Fibroblast of skin of left biceps (primary cell): ENCODE measurements at places on chromosomes 7 and 10.
A peak's percentile ranks its signal among the peaks of the same experiment; 100 is the strongest.

- no peak for DNase-seq
Observed at GRCh38 chr10:120805014-120805812, 45.9 kb upstream of the WDR11 start.

DNA sequence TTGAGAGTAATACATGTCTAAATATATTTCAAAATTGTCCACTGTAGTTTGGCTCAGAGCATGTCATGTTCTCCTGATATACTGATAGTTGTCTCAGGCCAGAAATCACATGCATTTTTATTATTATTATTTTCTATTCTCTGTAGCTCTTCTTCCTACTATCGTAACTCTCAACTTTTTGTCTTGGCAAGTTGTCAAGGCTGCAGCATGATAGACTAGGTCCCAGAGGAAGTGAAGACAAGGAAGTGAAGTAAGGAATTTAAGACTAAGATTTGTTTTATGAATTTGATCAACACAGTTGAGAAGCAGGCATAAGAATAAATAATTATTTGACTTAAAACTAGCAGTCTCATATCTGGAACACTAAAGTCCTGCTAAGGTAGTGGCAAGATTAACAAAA is 369.5 kb downstream of the ABCA13 start:
- no peak for DNase-seq

DNA sequence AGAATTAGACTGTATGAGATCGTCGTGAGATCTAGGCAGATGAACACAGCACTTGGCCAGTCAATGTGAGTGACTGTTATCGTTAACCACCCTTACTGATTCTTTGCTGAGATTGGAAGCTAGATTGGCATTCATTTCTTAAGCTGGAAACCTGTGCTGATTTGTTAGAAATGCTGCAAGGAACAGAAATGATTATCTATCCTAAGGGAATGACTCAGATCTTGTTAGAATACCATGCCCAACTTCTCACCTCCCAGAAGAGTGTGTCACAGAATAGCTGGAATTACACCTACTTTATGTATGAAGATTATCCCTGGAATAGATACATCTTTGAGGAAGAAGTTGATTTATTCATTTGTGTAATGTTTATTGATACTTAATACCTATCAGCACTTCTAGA is 275.2 kb downstream of the AUTS2 start:
- no peak for DNase-seq

DNA sequence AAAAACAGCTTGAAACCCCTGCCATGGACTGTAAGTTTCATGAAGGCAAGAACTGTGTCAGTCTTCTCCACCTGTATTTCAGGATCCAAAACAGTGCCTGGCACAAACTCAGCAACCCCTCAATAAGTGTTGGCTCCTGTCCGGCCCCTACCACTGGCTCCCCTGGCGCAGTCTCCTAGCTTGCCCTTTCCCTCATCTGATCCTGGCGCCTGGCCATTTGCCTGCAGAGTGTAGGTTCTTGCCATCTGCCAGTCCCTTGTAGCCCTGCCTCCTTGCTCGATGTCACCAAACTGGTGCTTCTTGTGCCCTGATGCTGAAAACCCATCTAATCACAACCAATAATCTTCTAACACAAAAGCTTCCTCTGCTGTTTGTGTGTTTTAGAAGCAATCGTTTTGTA is 60.4 kb downstream of the LGI1 start:
- DNase-seq, result no peak

DNA sequence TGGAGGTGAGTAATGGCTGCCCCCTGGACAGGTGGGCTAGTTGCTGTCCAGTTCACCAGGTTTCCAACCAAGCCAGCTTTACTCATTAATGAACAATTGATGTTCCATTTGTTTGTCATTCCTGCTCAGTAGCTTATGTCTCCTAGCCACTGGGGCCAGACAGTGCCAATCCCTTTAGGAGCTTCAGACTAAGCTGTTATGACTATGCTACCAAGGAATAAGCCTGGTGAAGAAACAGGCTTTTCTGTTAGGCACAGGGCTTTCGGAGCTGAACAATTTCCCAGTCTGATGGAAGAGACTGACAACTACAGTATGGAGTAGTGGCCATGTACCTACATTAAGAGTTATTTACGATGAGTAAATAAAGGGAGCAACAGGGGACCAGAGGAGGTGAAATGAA is 2.1 kb upstream of the FMC1 start:
- DNase-seq, result no peak

GRCh38 chr10:110340816-110341215 is 36.1 kb upstream of the SMNDC1 start:
- DNase-seq, result no peak

GRCh38 chr10:34967335-34967880 is 122.7 kb downstream of the CUL2 start:
- DNase-seq, result peak; percentile 72

- DNase-seq, result no peak
Observed at GRCh38 chr10:44070282-44070681, 314.6 kb downstream of the CXCL12 start.

DNA sequence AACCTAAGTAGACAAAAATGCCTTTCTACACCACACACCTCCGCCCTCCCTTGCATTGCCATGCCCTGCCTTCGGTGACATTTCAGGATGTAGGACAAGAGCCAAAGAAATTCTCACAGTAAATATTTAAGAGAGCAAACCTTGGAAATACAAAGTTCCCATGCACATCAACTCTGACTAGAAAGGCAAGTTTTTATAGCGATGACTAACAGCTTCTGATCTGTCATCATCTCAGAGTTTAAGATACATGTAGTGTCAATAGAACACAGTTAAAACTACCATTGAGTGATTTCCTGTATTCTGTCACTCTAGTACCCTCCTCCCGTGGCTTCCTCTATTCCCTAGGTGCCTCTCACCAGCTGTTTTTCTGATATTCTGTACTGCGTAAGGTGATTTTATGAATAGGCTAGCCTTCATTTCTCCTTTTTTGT is 20.7 kb downstream of the SLC16A9 start:
- DNase-seq, result no peak

GRCh38 chr10:33095867-33096815 is 138.1 kb upstream of the ITGB1 start:
- DNase-seq, result no peak

- DNase-seq, result peak; percentile 80
Observed at GRCh38 chr7:92735707-92736106, 100.7 kb downstream of the CDK6 start.

- no peak for DNase-seq
Observed at GRCh38 chr7:23810099-23810498, 100.1 kb downstream of the STK31 start.

- DNase-seq, result no peak
Observed at GRCh38 chr7:15915686-15916293, 229.3 kb upstream of the MEOX2 start.

GRCh38 chr7:31087351-31087750 is 35.2 kb downstream of the ADCYAP1R1 start:
- DNase-seq, result no peak

DNA sequence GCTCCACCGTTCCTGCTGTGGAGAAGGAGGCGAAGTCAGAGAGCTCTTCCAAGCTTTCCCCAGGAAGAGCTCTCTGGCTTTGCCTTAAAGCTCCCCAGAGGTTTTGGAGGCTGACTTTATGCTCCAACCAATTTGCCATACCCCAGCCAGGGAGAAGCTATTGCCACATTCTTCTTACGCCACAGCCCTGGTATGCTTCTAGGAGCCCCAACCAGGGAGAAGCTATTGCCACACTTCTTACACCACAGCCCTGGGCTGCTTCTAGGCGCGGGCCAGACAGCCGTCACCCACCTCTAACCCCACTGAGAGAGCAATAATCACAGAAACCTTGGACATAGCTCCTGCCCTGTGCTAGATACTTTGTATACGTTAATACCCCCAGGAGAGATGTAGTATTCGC is 951 bp downstream of the ELOVL3 start:
- no peak for DNase-seq

- peak; percentile 51 for DNase-seq
Observed at GRCh38 chr10:44183667-44184632, 200.9 kb downstream of the CXCL12 start.

- DNase-seq, result no peak
Observed at GRCh38 chr7:135763261-135763660, 14.6 kb upstream of the FAM180A start.

- no peak for DNase-seq
Observed at GRCh38 chr10:91313796-91314485, 93.5 kb downstream of the PCGF5 start.

DNA sequence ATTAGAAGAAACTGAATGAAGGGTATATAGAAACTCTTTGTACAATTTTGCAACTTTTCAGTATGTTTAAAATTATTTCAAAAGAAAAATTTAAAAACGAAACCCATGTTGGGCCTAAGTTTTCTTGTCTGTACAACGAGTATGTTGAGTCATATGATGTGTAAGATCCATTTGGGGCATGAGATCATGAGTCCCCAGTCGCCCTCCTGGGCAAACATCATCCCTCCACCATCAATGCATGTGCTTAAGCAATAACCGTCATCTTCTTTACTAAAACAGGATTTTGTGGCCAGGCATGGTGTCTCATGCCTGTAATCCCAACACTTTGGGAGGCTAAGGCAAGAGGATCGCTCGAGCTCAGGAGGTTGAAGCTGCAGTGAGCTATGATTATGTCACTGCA is 54.2 kb upstream of the CDCA7L start:
- no peak for DNase-seq
